ENCODE measurements at places on chromosomes 4 and X. TPM values are rescaled to one million over a fixed set of nuclear protein-coding genes. Genes with fewer than 3 reads are reported as not detected.

The TCEAL7 gene
- not detected for polyA plus RNA-seq

The PDE5A gene
- polyA plus RNA-seq, result 1.1 TPM

The CCDC160 gene
- not detected for polyA plus RNA-seq

The FAM149A gene
- polyA plus RNA-seq, result not detected

The VSIG4 gene
- polyA plus RNA-seq, result not detected

The HTR2C gene
- polyA plus RNA-seq, result not detected

The DDX53 gene
- polyA plus RNA-seq, result not detected

The MTCP1 gene
- 55.6 TPM for polyA plus RNA-seq

The SPATA4 gene
- polyA plus RNA-seq, result not detected

The PABPC4L gene
- polyA plus RNA-seq, result not detected

The AMBN gene
- not detected for polyA plus RNA-seq

The CWH43 gene
- not detected for polyA plus RNA-seq

The OTOP1 gene
- not detected for polyA plus RNA-seq

The REELD1 gene
- not detected for polyA plus RNA-seq

The SSX1 gene
- polyA plus RNA-seq, result not detected

The GYPA gene
- polyA plus RNA-seq, result not detected

Measured in immature natural killer cell (primary cell).